ENCODE measurements at places on chromosomes 3 and 15. TPM values are rescaled to one million over a fixed set of nuclear protein-coding genes. Genes with fewer than 3 reads are reported as not detected.

CSPG5 gene
- total RNA-seq: 1.0 TPM

ATP10A gene
- 22.9 TPM for total RNA-seq

DRD3 gene
- not detected for total RNA-seq

ADIPOQ gene
- total RNA-seq: 0.67 TPM

SPINT1 gene
- 2.0 TPM for total RNA-seq

C3orf49 gene
- total RNA-seq: not detected

FGD5 gene
- 16.1 TPM for total RNA-seq

SLC35G2 gene
- total RNA-seq: 3.3 TPM

TIGIT gene
- total RNA-seq: 0.27 TPM

LCTL gene
- not detected for total RNA-seq

SIDT1 gene
- 0.94 TPM for total RNA-seq

DNAH12 gene
- total RNA-seq: not detected

SEMA3G gene
- 7.9 TPM for total RNA-seq

IMPG2 gene
- total RNA-seq: 0.81 TPM

Measured in gastroesophageal sphincter (tissue), 4 donors.